ENCODE measurements at places on chromosomes 5 and 9.

GRCh38 chr5:127316011-127316410 is 25.4 kb downstream of the MEGF10 start:
- no peak for DNase-seq

DNA sequence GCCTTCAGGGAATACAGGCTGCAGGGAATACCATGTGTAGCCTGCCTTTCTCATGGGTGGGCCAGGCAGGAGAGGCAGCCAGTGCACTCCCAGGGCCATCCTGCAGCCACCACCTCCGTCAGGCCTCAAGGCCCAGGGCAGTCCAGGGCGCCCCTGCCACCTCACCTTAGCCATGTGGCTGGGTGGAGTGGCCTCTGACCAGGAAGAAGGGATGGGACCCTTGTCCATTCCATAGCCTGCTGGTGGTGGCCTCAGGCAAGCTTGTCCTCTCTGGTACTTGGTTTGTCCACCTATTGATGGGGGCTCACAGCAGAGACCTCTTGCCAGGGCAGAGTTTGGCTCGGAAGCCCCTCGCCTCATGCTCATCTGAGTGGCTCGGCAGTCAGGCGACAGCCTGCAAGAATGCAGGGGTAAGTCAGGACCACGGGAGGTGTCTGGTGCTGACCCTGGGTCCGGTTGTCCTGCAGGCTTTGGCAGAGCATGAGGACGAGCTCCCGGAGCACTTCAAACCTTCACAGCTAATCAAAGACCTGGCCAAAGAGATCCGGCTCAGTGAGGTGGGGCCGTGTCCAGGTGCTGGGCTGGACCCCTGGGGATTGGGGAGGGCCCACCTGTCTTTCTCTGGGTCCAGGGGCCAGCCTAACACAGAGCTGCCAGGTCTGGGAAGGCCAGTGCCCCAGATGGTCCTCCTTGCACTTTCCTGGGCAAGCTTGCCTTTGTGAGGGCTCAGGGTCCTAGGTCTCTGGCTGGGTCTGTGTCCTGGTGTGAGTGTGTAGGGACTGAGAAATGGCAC is 82.9 kb downstream of the PHF2 start:
- no peak for DNase-seq

GRCh38 chr9:77649109-77649812 is 1.1 kb upstream of the GNA14 start:
- DNase-seq: no peak

DNA sequence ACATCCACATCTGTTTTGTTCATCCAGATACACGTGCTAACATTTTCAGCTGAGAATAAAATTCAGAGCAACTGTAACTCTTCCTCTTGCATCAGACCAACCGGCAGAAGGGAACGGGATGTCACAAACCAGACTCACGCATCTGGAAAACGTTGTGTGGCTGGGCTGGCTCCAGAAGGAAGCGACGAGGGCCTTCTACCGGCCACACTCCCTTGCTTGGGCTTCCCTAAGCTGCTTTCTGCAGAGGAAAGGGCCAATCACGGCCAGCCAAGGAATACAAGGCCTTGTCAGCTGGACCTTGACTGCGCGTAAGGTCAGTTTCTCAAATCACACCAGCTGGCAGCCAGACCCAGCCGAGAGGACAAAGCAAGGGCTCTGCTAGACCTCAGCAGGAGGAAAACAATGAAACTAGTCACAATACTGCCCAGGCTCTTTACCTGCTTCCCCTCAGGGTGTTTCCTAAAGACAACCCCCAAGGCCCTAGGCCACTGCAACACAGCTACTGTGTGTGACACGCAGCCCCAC is 106.1 kb downstream of the THBS4 start:
- DNase-seq: peak; percentile 65

DNA sequence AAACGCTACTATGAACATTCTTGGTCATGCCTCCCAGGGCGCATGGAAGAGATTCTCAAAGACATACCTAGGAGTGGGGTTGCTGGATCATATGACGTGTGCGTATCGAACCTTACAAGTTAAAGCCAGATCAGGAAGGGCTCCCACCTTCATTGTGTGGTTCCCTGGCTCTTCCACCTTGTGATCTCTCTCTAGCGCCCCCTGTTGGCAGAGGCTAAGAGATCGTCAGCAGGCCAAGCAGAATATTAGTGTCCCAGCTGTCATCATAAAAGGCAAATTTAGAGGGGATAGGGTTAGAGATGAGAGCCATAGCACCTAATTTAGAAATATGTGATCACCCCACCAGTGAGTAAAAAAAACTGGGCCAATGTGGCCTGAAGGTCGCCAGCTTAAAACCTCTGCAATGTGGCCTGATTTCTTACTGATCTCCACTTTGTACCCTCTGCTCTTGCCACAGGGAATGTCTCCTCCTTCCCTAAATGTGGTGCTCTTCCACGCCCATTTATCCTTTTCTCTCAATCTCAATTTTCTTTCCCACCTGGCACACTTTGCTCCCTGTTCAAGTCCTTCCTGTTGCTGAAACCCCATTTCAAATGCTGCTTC is 91.7 kb upstream of the SHB start:
- DNase-seq: peak; percentile 58

GRCh38 chr9:107214381-107214780 is 68.7 kb upstream of the RAD23B start:
- no peak for DNase-seq

- DNase-seq: no peak
Observed at GRCh38 chr5:10106806-10107205, 142.9 kb downstream of the ATPSCKMT start.

GRCh38 chr9:20486552-20486951 is 135.7 kb downstream of the MLLT3 start:
- no peak for DNase-seq

- no peak for DNase-seq
Observed at GRCh38 chr5:141208478-141208877, at the start of gene PCDHB12. PCDHB12 (plus strand) TSS chr5:141208719; CDS start chr5:141208908, 189 bp downstream.

DNA sequence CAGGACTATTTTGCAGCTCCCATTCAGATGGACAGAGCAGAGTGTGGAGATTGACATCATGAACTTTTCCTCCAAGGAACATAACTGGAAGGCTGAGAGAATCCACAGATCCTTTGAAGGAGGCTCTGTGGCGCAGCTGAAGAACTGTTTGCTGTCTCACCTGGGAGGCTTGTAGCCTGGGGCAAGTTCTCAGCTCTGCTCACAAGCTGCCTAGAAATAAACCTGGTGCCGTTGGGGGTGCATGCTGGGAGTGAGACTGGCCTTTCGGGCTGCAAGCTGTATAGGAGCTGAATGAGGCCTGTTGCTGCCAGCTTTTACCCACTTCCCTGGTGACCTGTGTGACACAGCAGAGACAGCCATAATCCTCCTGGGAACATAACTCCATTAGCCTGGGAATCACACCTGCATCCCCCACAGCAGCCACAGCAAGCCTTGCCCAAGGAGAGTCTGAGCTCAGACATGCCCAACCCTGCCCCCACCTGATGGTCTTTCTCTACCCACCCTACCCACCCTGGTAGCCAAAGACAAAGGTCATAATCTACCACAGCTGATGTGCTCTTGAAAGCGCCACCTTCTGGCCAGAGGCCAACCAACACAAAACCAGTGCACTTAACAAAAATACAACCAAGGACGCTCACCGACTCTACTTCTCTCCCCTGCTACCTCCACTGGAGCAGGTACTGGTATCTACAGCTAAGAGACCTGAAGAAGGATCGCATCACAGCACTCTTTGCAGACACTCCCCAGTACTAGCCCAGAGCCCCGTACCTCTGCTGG is 205.1 kb upstream of the MRPS30 start:
- DNase-seq: peak; percentile 8

DNA sequence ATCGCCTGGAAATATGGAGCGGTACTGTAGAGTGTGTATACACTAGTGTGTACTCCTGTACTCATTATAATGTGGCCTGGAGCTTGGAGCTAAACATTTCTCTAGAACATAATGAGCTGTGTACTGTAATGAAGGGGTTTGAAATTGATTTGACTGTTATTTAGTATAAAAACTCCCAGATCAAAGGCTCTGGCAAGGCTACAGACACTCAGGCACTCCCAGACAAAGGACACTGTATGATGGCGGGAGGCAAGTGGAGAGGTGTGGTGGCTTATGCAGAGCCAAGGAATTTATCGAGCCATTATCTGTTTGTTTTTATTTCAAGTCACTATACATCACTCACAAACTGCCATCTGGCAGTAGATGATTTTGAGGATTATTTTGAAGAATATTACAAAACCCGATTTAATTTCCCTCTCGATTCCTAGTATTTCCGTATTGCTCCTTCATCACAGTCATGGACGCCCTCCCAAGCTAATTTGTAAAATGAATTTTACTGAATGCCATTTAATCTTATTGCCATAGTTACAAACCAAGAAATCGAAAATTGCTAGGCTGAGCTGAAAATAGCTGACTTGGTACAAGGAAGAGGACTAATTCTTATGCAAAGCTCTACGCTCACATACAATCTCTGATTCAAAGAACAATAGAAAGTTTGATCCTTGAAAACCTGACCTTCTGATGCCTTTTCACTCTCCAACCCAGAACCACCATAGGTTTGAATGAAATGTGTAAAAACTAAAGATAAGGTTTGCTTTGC is 240.2 kb upstream of the SEMA6A start:
- peak; percentile 42 for DNase-seq

DNA sequence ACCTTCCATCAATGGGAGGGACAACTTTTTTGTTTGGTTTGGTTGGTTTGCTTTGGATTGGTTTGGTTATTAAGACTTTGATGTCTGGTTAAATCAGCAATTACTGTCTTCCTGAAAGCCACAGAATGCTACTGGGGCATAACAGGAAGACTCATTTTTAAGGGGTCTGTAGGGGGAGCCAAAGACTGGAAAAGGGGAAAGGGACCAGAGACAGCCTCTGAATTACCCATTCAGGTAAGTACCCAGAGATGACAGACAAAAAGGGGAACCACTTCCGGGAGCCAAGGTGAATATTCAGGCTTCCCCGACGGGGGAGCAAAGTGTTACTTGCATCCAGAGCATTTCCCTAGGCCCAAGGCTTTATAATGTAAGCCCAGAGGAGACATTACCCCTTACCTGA is 4.6 kb upstream of the FEM1C start:
- no peak for DNase-seq

DNA sequence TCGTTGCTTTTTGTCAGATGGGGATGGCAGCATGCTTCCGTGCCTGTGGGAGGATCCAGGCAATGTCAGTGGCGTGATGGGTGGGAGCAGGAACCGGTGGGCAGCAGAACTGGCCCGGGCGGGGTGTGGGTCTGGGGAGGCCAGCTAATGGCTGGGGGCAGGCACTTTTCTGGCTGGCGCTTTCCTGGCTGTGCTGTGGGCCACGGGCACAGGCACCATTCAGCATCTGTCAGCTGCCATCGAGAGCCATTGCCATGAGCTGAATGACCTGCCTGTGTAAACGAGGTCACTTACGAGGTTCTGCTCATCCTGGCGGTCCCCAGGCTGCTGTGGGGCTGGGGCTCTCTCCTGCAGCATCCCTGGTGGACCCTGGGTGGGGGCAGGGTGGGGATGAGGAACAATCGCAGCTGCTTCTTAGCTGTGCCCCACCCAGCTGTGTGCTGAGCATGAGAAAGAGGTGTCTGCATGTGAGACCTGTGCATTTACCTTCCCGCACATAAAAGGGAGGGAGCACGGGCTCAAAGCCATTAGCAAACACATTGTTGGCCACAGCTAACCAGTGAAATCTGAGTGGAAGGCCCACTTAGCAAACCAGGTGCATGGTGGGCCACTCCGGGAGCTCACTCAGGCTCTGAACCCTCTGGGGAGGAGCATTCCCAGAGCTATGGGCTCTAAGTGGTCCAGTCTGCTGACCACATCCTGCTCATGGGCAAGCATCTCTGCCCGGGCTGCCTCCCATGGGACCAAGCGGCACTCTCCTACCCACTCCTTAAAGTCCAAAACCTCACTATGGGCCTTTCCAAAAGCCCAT is 41.3 kb upstream of the OLFM1 start:
- DNase-seq: no peak

DNA sequence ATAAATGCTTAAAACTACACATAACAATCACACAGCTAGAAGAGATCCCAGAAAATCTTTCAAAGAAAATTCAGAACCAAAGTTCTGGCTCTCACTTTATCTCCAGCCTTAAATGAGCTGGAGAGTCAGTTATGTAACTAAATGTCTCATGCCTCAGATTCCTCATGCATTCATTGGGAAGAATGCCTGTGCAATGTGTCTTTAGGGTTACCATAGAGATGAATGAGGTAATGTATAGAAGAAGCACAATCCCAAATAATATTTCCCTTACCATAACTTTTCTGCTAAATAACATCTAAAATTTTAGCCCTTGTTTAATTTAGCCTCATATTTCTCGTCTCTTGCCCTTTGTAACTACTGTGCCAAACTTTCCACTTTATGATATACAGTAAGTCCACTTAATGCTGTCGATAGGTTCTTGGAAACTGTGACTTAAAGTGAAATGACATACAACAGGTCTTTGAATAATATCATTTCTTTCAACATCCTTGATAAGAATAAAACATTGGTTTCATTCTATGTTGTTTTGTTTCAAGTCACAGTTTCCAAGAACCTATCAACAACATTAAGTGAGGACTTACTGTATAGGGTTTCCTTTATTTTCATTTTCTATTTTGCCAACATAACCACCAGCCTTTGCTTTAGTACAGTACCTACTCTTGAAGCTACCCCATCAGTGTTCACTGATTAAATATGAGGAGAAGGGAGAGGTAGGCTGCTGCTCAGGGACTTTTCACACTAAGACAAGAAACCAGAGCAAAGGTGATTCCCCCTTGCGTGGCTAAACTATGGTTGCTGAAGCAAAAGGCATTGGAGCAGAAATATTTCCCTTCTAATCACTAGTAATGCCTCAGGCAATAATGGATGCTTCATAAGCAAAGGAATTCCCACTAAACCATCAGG is 295.7 kb upstream of the PTGER4 start:
- no peak for DNase-seq

DNA sequence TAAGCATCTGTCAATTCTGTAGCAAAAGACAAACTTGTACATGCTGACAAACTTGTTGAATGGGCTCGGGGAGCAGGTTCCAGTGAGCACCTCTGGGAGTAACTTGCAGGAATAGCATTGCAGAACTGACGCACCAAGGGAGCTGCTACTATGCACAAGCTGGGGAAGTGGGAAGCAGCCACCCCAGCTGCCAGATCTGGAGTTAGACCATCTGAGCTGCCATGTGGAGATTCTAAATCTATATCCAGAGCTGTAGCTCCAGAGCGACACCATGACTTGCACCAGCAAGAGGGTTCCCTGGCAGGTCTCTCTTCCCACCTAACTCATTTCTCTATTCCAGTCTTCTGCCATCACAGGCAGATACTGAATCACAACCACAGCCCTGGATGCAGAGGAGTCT is 346.0 kb upstream of the PANK3 start:
- DNase-seq: no peak

- no peak for DNase-seq
Observed at GRCh38 chr5:149414405-149415065, 35.4 kb upstream of the IL17B start.

DNA sequence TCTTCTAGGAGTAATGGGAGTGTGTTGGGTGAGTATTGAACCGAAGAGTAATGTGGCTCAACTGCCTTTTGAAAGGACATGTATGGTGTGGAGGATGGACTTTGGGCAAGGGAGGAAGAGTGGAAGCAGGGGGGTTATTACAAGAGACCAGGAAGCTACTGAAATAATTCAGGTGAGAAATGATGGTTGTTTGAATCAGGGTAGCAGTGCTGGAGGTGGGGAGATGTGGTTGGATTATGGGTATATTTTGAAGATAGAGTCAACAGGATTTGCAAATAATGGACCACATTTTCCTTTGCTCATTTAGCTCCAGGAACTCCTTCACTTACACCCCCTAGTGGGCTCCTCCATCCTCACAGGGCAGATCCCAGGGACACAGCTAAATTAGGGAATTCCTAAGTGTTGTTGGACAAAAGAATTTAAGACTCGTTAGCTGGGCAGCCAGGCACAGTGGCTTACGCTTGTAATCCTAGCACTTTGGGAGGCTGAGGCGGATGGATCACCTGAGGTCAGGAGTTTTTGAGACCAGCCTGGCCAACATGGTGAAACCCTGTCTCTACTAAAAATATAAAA is 1.2 kb upstream of the SLC4A9 start:
- no peak for DNase-seq

- DNase-seq: no peak
Observed at GRCh38 chr5:170305016-170305645, 7.6 kb upstream of the LCP2 start.

All from retina (tissue), 1 donor.